ENCODE measurements at places on chromosomes 1 and 21.
A peak's percentile ranks its signal among the peaks of the same experiment; 100 is the strongest.

DNA sequence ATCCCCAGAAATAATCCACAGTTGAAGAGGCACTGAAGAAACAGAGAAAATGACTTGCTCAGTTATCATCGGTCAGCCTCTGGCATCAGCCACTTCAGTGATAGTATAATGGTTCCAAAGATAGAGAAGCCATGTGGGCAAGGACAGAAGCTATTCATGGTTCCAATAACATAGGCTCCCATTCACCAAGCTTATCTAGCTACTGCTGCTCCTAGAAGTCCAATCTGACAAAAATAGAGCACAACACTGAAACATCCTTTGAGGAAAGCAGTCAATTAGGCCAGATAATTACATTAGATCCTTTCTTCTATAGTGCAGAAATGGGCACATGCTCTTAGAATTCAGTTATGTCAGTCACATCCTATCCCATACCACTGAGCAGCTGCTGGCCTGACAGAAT, 33.5 kb upstream of the CRB1 start:
- no peak for DNase-seq

DNA sequence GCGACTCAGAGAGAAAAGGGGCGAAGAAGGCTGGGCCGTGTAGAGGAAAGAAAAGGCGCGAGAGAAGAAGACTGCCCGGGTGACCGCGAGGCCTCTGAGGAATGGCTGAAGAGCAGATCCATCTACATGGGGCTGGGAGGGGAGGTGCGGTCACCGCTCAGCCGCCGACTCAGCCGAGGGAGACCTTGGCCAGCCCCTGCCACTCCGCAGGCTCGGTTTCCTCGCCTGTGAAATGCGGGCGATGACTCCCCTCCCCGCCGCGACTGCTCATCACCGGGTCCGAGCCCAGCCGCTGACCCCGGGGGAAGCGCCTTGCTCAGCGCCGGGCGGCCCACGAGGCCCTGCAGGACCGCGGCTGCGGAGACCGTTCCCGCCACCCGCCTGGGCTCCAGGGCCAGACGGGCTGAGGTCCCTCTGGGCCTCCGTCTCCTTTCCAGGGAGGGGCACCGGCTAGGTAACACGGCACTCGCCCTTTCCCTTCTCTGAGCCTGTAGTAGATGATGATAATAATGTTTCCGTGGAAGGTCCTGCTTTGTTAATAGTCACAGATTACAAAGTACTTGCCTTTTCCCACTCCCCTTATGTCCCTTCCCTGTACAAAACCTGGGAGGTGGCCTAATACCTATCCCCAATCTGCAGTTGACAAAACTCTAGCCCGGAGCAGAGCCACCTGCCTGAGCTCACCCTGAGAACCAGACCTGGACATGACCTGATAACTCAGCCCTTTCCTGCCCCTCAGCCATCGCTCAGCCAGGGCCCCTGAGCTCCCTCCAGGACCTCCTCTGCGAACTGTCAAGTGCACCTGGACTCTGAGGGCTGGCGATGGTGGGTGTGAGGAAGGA, 1.6 kb upstream of the BSND start:
- peak; percentile 23 for DNase-seq

DNA sequence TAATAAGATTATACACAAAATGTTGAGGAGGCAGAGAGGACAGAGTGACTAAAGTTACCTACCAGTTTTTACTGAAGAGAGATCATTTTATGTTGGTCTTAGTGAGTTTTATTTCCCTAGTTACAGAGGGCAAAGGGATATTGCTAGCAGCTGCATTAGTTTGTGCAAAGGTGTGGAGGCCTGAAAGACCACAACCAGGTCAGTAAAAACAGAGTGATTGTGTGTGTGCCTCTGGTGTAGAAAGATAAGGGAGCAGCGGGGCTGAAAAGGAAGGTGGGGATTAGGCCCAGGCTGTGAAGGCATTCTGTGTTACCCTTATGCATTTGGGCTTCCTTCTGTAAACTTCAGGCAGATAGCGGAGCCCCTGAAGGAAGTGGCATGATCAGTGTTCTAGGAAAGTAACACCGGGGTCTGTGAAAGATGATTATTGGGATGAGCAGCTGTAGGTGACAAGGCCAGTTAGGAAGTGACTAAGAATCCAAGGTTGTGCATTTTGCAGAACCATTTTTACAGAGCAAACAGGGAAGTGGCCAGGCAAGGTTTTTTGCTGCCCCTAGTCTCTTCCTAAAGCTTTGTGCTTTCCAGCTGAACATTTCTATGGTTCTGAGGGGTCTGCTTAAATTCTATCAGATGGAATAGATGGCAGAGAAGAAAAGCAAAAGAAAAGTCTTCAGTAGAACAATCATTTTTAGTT, 3.7 kb downstream of the GADD45A start:
- peak; percentile 61 for DNase-seq

- peak; percentile 95 for DNase-seq
Measured at GRCh38 chr1:3515774-3516480, 61.5 kb downstream of the ARHGEF16 start.

- DNase-seq = no peak
Measured at GRCh38 chr1:19946971-19947370, 23.6 kb upstream of the PLA2G2E start.

- DNase-seq = no peak
Measured at GRCh38 chr1:61602663-61603062, 122.3 kb downstream of the TM2D1 start.

GRCh38 chr1:240562111-240562590, 49.8 kb downstream of the GREM2 start:
- peak; percentile 2 for DNase-seq

DNA sequence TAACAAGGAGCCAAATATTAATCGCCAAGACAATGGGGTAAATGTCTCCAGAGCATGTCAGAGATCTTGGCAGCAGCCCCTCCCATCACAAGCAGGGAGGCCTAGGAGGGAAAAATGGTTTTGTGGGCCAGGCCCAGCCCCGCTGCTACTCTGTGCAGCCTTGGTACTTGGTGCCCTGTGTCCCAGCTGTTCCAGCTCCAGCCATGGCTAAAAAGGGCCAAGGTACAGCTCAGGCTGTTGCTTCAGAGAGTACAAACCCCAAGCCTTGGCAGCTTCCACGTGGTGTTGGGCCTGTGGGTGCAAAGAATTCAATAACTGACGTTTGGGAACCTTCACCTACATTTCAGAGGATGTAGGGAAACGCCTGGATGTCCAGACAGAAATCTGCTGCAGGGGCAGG, 10.4 kb downstream of the UBE2G2 start:
- DNase-seq = no peak

DNA sequence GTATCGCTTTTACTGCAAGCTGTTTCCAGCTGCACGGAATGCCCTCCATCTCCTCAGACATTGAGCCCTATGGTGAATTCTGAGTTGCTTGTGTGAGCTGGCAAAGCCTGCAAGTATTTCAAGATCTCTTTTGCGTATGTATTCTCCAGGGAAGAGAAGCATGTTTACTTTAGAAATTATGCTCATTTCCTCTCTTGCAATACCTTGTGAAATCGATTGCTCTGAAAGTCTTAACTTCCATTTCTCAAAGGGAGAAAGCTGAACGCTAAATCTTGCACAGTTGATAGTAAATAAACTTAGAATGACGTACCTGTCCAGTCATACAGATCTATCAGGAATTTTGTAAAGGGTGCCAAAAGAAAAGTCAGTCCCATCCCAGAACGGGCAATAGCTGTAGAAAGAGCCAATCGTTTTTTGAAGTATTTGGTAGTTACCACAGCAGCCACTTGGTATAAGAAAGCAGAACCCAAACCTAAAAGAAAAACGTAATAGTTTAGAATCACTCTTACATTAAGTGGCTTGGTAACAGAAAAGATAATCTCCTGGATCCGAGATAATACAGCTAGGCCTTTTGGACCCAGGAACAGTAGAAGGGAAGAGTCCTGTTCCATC, 10.0 kb downstream of the SLC16A4 start:
- DNase-seq = peak; percentile 88

- DNase-seq = peak; percentile 66
Measured at GRCh38 chr21:34513129-34513675, 1.2 kb upstream of the KCNE1 start.
